Fibroblast of skin of right biceps (primary cell): ENCODE measurements at places on chromosomes 6 and 20.

DNA sequence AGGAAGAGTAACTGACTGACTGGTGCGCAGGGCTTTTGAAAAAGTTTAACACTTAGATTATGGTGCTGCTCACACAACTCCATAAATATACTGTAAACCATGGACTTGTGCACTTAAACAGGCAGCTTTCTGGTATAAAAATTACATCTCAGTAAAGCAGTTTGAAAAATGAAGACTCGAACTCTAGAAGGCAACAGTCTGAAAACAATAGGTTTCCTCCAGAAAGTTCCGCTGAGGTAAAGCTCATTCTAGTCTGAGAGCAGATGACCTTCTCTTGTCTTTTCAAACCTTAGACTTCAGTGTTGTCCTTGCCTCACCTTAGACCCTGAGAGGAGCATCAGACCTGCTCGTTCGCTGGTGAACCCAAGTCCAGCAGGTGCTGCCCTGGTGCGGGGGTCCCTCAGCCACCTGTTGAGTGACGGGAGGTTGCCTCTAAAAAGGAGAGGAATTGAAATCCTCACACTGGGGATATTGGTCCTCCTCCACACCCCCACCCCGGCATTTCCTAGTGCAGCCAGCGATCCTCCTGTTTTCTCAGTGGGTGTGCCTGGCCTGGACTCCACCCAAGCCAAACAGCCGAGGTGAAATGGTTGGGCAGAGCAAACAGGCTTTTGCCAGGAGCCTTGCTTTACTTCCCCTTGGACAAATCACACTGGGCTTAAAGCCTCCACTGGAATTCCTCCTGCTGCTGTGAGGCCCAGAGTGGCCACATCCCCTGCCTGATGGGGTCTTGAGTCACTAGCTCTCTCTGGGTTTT lies 14.7 kb upstream of the PYGB start:
- DNase-seq = peak; percentile 78

DNA sequence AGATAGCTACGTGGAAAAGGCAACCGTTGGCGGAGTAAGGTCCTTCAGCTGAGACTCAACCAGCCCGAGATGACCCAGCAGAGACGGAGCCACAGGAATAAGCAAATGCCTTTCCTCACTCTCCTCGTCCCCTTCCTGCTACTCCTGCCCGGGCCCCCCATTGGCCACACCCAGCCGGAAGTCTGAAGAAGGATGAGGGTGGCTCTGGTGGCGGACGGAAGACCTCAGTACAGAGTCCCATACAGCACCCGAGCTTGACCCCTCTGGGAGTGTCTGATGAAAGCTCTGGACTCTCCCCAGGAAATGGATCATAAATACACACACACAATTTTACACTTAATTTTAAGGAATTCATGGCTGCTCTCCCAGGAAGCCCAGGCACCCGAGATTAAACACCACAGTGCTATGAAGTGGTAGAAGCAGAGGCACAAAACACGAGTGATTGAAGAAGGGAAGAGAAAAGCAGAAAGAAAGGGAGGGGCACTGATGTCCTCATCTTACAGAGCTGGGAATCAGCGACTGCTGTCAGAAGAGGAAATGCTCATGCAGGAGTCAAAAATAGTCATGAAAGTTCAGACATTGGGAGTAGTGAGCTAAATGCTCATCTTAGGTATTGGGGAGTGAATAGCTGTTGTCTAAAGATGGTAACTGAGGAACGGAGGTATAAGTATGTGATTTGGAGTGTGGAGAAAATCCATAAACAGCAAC lies 125.6 kb downstream of the BANF2 start:
- DNase-seq = no peak

GRCh38 chr20:8790442-8791074 lies 278.3 kb upstream of the PLCB4 start:
- DNase-seq = peak; percentile 56

GRCh38 chr6:34518669-34519365 lies 37.3 kb downstream of the SPDEF start:
- DNase-seq = no peak

DNA sequence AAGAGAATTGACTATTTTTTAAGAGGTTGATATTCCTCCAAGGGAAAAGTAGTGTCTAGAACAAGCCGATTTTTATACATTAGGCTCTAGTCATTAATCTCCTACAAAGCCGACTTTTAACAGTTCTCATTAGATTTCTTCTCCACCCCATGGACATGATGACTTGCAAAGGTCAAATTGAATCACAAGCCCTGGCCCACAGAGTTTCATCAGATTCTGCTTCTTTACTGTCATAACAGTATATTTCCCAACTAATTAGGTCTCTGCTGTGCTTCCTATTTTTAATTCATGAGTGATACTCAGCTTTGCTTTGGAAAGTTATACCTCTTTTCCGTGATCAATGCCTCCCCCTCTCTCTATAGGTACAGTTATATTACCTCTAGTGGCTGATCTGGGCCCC lies 90.6 kb upstream of the ADGRB3 start:
- no peak for DNase-seq

GRCh38 chr20:43690943-43691598 lies 24.2 kb downstream of the MYBL2 start:
- DNase-seq = no peak

GRCh38 chr6:47188588-47189021 lies 121.1 kb downstream of the TNFRSF21 start:
- peak; percentile 78 for DNase-seq

DNA sequence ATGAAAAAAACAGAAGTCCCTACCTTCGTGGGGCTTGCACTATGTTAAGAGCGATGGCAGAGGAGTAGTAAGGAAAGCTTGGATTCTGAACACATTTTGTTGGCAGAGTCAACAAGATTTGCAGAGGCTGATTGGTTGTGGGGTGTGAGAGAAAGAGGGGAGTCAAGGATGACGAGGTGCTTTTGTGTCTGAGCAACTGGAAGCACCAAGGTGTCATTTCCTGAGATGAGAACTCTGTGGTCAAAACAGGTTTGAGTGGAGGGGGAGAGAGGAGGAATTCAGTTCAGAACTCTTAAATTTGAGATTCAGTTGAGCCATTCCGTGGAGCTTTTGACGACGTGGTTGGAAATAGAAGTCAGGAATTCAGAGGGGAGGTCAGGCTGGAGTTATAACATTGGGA lies 3.5 kb downstream of the OCSTAMP start:
- DNase-seq = no peak

GRCh38 chr6:117531346-117531745 lies 48.9 kb downstream of the DCBLD1 start:
- DNase-seq = peak; percentile 43

- DNase-seq = no peak
Measured at GRCh38 chr20:44465001-44465560, 10.6 kb upstream of the TTPAL start.

- DNase-seq = peak; percentile 91
Measured at GRCh38 chr6:3749977-3750316, 1.6 kb downstream of the PXDC1 start.

GRCh38 chr6:33983109-33983716 lies 162.7 kb downstream of the GRM4 start:
- DNase-seq = no peak

DNA sequence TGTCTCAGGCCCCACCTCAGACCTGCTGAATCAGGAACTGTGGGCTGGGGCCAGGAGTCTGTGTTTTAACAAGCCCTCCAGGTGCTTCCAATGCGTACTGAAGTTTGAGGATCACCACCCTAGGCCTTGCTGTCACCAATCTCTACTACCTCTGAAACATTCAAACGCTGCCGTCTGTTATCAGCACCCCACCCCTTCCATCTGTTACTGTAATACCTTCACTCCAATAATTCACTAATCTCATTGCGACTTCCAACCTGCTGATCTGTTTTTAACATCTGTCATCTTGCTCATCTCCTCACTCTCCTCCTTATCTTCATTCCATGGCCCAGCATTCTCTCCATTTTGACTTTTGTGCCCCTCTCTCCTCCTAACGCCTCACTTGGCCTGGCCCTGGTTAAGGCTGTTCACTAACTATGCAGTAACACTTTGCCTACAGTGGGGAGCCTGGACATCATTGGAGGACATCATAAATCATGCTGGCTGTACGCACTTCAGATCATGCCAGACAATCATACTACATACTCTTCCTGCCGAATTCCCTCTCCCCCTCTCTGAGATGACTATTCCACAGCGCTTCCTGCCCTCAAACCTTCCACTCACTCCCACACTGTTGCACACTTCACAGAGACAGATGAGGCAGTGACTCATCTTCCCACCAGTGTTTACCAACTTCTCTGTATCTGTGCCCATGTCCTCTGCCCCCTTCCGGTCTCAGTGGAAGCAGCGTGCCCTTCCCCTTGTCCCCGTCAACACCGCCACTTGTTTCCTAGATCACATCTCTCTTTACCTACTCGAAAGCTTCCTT lies 3.0 kb upstream of the GUCA1B start:
- DNase-seq = peak; percentile 69

- DNase-seq = peak; percentile 12
Measured at GRCh38 chr6:83258517-83258916, 65.4 kb downstream of the RWDD2A start.

GRCh38 chr6:135033238-135033637 lies 21.4 kb downstream of the HBS1L start:
- no peak for DNase-seq

DNA sequence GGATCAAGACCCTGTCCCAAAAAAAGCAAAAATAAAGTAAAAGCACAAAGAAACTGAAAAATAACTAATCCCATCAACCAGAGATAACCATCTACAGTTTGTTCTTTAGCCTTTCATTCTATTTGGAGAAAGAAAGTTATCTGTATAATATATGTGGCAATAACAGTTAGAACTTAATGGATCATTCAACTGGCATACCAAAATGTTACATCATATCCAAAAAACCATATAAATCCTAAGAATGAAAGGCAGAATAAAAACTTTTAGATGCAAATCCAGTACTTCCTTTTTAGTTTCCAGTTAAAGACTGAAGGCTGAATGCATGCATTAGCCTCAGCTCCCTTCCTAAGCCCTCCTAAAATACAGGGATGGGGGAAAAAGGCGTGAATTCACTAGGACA lies 25.2 kb downstream of the ILRUN start:
- peak; percentile 48 for DNase-seq

DNA sequence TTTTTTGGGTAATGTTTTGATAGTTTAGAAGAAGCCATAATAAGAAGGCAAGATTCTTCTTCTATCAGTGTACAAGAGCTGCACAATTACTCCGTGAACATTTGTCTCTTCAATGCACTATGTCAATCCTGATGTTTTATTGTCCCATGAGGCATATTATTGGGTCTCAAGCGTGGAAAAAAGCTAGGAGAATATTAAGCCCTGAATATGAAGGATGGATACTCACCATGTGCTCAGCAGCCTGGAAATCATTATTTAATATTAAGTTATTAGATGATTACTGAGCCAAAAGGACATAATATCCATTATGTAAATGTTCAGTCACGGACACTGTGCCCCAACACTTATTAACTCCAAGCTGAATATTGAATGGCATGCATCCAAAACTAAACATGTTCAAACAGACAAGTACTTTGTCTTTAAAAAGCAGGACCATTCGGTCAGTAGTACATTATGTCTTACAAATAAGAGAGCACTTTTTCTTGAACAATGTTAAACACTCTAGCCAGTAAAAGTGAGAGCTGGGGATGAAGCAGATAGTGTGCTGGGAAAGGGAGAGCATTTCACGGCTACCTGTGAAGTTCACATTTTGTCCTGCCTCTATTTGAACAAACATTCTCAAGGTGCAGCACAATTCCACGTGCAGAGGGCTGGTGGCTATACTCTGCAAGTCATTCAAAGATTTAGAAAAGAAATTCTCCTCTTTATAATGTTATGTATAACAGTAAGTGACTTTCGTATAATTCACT lies 70.6 kb upstream of the CNR1 start:
- no peak for DNase-seq

- peak; percentile 34 for DNase-seq
Measured at GRCh38 chr6:93407186-93407585, 12.2 kb downstream of the EPHA7 start.

- peak; percentile 35 for DNase-seq
Measured at GRCh38 chr6:168828800-168829199, 387.8 kb downstream of the SMOC2 start.

DNA sequence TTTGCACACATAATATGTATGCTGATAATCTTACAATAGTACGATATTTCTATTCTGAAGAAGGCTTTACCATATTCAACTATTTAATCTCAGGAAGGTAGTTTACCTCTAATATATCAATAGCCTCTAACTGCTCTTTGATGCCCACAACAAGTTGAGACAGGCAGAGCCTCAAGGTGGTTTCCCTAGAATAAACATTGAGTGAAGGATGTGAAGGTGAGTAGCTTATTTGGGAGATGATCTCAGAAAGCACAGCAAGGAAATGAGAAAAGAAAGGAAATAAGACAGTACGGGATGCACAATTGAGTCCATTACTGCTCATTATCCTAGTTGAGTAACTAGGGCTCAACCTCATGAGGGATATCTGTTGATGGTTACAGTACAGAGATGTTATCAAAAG lies 638.4 kb downstream of the MAFB start:
- no peak for DNase-seq

GRCh38 chr20:50344232-50345071 lies 153.8 kb downstream of the CEBPB start:
- DNase-seq = no peak

DNA sequence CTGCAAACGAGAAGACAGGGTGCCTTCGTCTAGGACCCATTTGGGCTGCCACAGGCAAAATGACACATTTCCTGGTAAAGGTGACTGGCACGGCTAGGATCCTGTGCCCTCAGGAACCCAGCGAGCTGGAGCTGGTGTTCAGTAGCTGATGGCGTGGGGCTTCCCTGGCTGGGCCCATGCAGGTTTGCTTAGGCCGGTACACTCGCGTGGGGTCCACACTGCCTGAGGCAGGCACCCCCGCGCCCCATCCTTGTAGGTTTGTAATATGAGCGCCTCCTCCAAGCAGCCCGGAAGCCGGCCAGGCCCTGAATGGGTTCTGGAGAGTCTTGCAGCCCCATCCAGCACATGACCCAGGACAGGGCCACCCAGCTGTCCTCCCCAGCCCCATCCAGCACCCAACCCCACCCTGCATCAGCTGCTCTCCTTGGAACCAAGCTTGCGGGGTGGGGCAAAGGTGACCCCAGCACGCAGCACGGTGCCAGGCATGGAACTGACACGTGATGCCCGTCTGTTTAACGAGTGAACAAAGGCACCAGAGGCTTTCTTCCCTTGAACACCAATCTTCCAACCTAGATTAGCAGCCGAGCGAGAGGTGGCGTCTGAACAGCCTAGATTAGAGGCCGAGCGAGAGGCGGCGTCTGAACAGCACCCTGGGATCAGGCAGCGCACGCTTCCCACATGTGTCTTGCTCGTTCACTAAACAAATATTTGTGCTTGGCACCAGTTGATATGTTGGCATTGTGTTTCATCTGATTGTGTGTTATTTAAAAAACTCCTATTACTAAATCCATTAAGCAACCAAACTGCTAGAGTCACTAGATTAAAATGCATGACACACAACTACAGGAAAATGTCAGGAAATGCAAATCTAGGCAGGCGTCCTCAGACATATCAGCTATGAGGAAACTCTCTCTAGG lies 112.1 kb downstream of the DLL1 start:
- DNase-seq = peak; percentile 48
